Right kidney (tissue), 9 donors: ENCODE measurements at places on chromosomes 1 and 21.
A peak's percentile ranks its signal among the peaks of the same experiment; 100 is the strongest.

- no peak for DNase-seq
These were observed 497.5 kb downstream of the RWDD3 start for GRCh38 chr1:95731466-95731865.

DNA sequence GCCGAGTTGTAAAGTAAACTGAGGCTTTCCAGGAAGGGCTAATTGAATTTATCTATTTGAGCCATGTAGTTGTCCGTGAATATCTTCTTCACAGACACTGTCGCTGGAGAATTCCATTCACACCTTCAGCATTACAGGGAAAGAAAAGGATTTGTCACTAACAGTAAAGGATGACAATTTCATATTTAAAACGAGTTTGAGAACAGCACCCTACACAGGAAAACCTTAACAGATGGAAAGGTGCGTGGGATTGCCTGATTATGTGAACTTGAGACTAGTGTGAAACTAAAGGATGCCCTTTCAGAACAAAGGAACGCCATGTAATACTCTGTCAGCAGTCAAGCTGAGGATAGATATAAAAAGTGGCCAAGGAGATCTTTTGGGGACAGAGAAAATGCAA is 492.5 kb upstream of the ADGRL2 start:
- DNase-seq = no peak

GRCh38 chr1:61078618-61079295 is 3.6 kb upstream of the NFIA start:
- DNase-seq = no peak

DNA sequence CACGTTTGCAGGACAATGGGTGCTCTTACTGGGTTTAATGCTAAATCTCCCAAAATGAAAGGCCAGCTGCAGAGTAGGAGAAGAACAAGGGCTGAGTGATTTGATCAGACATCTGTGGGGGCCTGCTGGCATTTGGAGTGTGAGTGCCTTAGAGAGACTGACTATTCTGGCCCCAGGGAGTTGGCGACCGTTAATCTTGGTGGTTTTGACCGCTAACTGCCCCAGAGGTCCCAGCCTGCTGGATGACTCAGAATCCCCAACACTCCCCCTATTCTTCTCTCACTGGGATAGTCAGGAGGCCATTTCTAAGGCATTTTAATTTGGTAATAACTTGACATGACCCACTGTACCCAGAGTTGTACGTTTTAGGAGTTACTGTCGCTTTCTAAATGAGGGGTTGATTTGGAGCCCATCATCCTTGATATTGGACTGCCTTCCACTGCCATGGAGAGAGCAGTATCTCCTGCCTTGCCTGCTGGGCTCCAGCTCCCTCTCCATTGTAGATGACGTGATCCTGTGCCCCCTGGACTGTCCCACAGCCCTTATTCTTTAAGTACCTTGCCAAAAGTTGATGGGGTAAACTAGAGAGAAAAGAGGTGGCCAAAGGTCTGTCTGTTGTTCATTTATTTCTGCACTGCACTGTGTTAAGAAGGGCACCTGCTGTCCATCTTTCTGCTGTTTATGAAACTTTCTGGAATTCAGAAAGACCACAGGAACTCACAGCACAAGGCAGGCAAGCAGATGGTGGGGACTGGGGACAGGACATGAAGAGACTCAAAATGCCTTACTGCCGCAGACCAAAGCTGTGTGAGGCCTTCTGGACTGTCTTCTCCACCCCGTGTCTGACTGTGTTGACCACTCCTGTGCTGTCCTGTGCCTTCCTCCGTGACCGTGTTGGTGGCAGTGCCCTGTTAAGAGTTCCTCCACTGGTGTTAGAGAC is 98.2 kb upstream of the ARTN start:
- DNase-seq = no peak

DNA sequence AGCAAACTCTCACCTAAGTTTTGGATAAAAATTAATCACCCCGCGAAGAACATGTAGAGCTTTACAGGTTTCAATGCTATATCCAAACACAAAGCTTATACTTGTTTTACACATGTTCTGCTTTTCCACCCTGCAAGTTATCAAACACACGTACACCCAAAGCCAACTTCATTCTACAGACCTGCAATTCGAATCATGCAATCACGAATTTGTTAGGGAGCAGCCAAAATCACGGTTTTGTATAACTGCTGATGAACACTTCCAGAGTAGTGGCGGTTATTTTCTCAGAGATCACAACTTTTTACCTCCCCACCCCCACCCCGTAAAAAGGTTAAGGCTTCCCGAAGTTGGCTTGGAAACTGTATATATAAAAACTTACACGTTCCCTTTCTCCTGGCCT is 1.4 kb downstream of the HMGN1 start:
- DNase-seq = peak; percentile 32

DNA sequence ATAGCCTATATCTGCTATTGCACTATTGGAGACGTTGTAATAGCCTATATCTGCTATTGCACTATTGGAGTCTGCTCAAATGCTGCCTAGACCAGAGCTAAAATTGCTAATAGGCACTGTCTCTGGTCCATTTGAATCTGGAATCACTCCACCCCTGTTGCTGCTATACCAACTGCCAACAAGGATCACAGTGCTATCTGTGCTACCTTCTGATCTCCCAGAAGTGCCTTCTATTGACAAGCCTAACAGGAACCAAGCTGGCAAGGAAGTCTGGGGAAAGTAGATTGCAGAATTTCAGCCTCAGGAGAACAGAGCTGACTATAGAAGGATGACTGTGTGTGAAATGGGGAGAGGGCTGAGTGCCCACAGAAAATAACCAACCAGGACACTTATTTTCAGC is 15.9 kb downstream of the RWDD3 start:
- no peak for DNase-seq

- DNase-seq = no peak
These were observed 866.6 kb downstream of the USP25 start for GRCh38 chr21:16596369-16596768.

GRCh38 chr1:245986404-245987218 is 520.5 kb downstream of the SMYD3 start:
- DNase-seq = no peak

- DNase-seq = no peak
These were observed 154.9 kb downstream of the PAPPA2 start for GRCh38 chr1:176617881-176618280.

- DNase-seq = no peak
These were observed 2.9 kb downstream of the PGBD5 start for GRCh38 chr1:230423261-230423660.

GRCh38 chr1:30060738-30061137 is 662.6 kb downstream of the MATN1 start:
- DNase-seq = no peak
